A673 (cell line): ENCODE measurements at places on chromosomes 7 and 10. TPM values are rescaled to one million over a fixed set of nuclear protein-coding genes. Genes with fewer than 3 reads are reported as not detected.

Gene SPDYE6
- total RNA-seq, result not detected in 2 replicates

Gene RADIL
- total RNA-seq, result 5.0 and 7.6 TPM in 2 replicates

Gene ATP6V0E2
- total RNA-seq, result 50.1 and 51.9 TPM in 2 replicates

Gene TRIM50
- total RNA-seq, result not detected in 2 replicates

Gene ELAPOR2
- not detected in 2 replicates for total RNA-seq

Gene SUN3
- total RNA-seq, result not detected in 2 replicates

Gene RAMP3
- not detected in 2 replicates for total RNA-seq

- H3K4me3 ChIP-seq, result no peak overlapping the region
- H3K27ac ChIP-seq, result no peak overlapping the region
- no peaks in the 10 kb centered on the region for H3K36me3 ChIP-seq
- H3K4me1 ChIP-seq, result peaks cover 16% of the 10 kb centered on the region
These were observed 298.7 kb downstream of the BAMBI start for GRCh38 chr10:28975891-28976531.

- no peak overlapping the region for H3K4me3 ChIP-seq
- H3K27me3 ChIP-seq, result peaks cover 9% of the 10 kb centered on the region
- DNase-seq, result no peak
- H3K27ac ChIP-seq, result no peak overlapping the region
These were observed 107.1 kb downstream of the MYL10 start for GRCh38 chr7:101522021-101522420.

- no peak overlapping the region for H3K27ac ChIP-seq
- no peak overlapping the region for H3K4me3 ChIP-seq
- no peak for DNase-seq
- no peaks in the 10 kb centered on the region for H3K27me3 ChIP-seq
These were observed 6.1 kb upstream of the SLC25A13 start for GRCh38 chr7:96328016-96328415.

DNA sequence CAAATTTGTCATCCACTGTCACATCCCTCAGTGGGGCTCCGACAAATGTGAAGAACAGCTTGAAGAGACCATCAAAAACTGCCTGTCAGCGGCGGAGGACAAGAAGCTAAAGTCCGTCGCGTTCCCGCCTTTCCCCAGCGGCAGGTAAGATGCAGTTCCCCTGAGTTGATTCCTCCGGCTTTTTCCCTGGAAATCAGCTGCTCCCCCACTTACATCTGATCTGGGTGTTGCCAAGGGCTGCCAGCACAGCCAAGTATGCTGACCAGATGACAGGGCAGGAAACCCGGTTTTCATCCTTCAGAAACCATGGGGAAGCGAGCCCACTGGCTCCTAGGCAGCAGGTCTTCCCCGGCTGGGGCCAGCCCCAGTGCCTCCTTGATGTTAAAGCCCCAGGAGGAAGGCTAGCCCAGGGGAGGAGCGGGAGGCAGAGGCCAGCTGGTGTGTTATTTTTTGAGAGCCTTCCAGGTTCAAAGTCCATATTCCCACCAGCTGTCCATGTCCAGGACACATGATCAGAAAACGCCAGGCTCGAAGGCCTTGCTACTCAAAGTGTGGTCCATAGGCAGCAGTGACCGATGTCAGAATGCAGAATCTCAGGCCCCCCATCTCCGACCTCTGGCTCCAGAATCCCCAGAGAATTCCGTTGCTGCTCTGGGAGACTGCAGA lies 23.4 kb downstream of the AIFM2 start:
- peaks cover 7% of the 10 kb centered on the region for H3K4me1 ChIP-seq
- H3K27ac ChIP-seq, result no peak overlapping the region
- H3K36me3 ChIP-seq, result peaks cover 63% of the 10 kb centered on the region
- no peak overlapping the region for H3K4me3 ChIP-seq
- DNase-seq, result no peak
- H3K27me3 ChIP-seq, result no peaks in the 10 kb centered on the region

- DNase-seq, result no peak
- H3K27ac ChIP-seq, result no peak overlapping the region
- H3K36me3 ChIP-seq, result peaks cover 12% of the 10 kb centered on the region
- no peaks in the 10 kb centered on the region for H3K27me3 ChIP-seq
- H3K4me3 ChIP-seq, result no peak overlapping the region
These were observed 86.2 kb downstream of the CREM start for GRCh38 chr10:35212856-35213255.

GRCh38 chr7:132061937-132062336 lies 505.5 kb upstream of the PODXL start:
- no peak for DNase-seq
- H3K4me3 ChIP-seq, result no peak overlapping the region
- peaks cover 15% of the 10 kb centered on the region for H3K4me1 ChIP-seq
- H3K27ac ChIP-seq, result no peak overlapping the region
- H3K27me3 ChIP-seq, result no peaks in the 10 kb centered on the region

DNA sequence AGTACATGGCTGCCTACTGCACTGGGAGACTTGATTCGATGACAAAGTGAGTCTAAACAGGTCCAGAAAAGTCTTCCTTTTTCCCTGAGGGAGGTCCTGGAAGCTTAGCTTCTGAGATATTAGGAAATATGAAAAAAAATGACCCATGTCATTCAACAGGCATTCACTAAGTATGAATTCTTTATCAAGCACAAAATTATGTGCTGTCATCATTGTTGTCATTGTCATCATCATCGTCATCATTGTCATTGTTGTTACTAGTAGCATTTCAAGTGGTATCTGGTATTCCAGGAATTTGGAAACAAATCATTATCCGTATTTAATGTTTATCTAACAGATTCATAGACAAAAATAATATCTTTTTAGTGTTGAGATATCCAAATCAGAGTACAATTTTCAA lies 49.7 kb upstream of the HECTD2 start:
- no peak for DNase-seq
- peaks cover 8% of the 10 kb centered on the region for H3K27me3 ChIP-seq
- no peak overlapping the region for H3K27ac ChIP-seq
- no peak overlapping the region for H3K4me3 ChIP-seq
- no peaks in the 10 kb centered on the region for H3K4me1 ChIP-seq

DNA sequence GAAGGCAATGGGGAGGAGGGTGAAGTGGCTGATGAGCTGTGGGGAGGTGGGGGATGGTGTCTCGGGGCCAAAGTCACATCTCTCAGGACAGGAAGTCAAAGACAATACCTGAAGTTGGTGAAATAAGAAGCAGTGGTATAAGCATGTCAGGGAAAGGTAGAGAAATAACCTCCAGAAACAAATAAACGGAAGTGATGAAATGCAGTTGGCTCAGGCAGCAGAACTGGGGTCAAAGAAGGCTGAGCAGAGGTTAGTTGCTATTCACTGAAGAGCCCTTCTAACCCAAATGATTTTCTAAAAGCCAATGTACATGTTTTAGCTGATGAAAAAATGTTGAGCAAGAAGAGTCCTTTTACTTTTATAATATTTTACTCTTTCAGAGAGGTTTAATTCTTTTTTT lies 78.6 kb upstream of the ADRB1 start:
- H3K4me3 ChIP-seq, result no peak overlapping the region
- H3K27me3 ChIP-seq, result no peaks in the 10 kb centered on the region
- H3K4me1 ChIP-seq, result peaks cover 8% of the 10 kb centered on the region
- no peak for DNase-seq
- H3K36me3 ChIP-seq, result no peaks in the 10 kb centered on the region
- no peak overlapping the region for H3K27ac ChIP-seq

GRCh38 chr7:99473315-99473596 lies 566 bp downstream of the ZNF789 start:
- H3K27ac ChIP-seq, result peak overlapping the region; percentile 82
- H3K4me1 ChIP-seq, result peaks cover 7% of the 10 kb centered on the region
- H3K36me3 ChIP-seq, result peaks cover 7% of the 10 kb centered on the region
- H3K27me3 ChIP-seq, result no peaks in the 10 kb centered on the region

DNA sequence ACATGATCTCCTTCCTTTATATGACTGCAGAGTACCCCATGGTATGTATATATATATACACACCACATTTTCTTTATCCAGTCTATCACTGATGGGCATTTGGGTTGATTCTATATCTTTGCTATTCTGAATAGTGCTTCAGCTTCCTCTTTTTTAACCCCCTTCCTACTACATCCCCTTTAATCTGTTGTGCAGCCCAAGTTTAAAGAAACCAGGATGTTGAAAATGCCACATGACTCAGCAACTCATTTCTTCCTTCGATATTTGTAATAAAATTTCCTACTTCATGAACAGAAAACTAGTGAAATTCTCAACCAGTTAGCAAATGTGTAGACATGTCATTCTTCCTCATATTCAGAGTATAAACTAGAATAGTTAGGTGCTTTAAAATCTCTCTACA lies 1245.7 kb upstream of the SORCS1 start:
- no peaks in the 10 kb centered on the region for H3K27me3 ChIP-seq
- no peak for DNase-seq
- H3K27ac ChIP-seq, result no peak overlapping the region
- H3K36me3 ChIP-seq, result no peaks in the 10 kb centered on the region
- peaks cover 8% of the 10 kb centered on the region for H3K4me1 ChIP-seq

- H3K27ac ChIP-seq, result no peak overlapping the region
- no peak overlapping the region for H3K4me3 ChIP-seq
- no peaks in the 10 kb centered on the region for H3K36me3 ChIP-seq
- H3K27me3 ChIP-seq, result no peaks in the 10 kb centered on the region
- DNase-seq, result no peak
- H3K4me1 ChIP-seq, result no peaks in the 10 kb centered on the region
These were observed 77.6 kb upstream of the NME8 start for GRCh38 chr7:37770838-37771237.

- no peak overlapping the region for H3K4me3 ChIP-seq
- no peaks in the 10 kb centered on the region for H3K36me3 ChIP-seq
- no peak for DNase-seq
These were observed 73.2 kb downstream of the GRID1 start for GRCh38 chr10:86293396-86293791.

- no peak for DNase-seq
- peaks cover 49% of the 10 kb centered on the region for H3K27me3 ChIP-seq
- H3K4me3 ChIP-seq, result no peak overlapping the region
- peaks cover 13% of the 10 kb centered on the region for H3K4me1 ChIP-seq
- H3K36me3 ChIP-seq, result no peaks in the 10 kb centered on the region
- no peak overlapping the region for H3K27ac ChIP-seq
These were observed 3.5 kb downstream of the ELMO1 start for GRCh38 chr7:37445064-37445723.

- H3K4me3 ChIP-seq, result no peak overlapping the region
- no peak for DNase-seq
- H3K27me3 ChIP-seq, result no peaks in the 10 kb centered on the region
- H3K36me3 ChIP-seq, result no peaks in the 10 kb centered on the region
- H3K4me1 ChIP-seq, result no peaks in the 10 kb centered on the region
- no peak overlapping the region for H3K27ac ChIP-seq
These were observed 55.2 kb downstream of the ELMO1 start for GRCh38 chr7:37393476-37393875.

DNA sequence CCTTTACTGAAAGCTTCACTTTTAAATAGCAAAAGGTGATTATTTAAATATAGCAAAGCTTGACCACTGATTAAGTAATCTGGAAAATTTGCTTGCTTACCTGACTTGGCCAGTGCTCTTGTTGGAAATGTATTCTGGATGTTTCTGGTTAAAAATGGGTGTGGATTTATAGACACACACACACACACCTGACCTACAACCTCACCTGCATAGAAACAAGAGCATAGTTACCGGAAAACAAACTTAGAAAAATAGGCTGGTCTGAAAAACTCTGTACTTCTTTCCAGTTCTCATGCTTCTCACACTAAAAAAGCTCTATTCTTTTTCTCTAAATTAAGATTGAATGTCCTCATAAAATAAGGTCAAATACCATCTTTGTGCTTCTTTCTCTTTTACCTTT lies at the start of gene AGR3:
AGR3 (minus strand) TSS at position 140 of the 400 bp plus-strand sequence. CDS start 3,365 bp downstream, outside the sequence.
- H3K27ac ChIP-seq, result no peak within 1 kb of the TSS
- no peak within 1 kb of the TSS for H3K4me3 ChIP-seq
- no peak for DNase-seq
- H3K4me1 ChIP-seq, result no peaks in the 10 kb centered on the region

DNA sequence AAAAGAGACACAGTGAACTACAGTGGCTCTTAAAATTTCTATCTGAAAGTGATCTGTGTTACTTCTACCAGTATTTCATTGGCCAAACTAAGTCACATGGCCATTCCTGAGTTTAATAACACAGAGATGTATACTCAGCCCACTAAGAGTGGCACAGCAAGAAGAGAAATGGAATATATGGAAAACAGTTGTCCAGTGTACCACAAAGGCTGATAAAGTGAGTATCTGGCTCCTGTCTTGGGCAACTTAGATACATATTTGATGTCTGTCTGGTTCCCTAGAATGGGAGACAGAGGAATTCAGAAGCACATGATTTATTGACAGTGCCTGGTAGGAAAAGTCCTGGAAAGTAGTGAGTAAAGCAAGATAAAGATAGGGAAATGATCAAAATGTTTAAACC lies 10.1 kb upstream of the PON1 start:
- no peak overlapping the region for H3K4me3 ChIP-seq
- H3K27me3 ChIP-seq, result no peaks in the 10 kb centered on the region
- H3K4me1 ChIP-seq, result no peaks in the 10 kb centered on the region
- no peak overlapping the region for H3K27ac ChIP-seq
- H3K36me3 ChIP-seq, result no peaks in the 10 kb centered on the region
- no peak for DNase-seq

DNA sequence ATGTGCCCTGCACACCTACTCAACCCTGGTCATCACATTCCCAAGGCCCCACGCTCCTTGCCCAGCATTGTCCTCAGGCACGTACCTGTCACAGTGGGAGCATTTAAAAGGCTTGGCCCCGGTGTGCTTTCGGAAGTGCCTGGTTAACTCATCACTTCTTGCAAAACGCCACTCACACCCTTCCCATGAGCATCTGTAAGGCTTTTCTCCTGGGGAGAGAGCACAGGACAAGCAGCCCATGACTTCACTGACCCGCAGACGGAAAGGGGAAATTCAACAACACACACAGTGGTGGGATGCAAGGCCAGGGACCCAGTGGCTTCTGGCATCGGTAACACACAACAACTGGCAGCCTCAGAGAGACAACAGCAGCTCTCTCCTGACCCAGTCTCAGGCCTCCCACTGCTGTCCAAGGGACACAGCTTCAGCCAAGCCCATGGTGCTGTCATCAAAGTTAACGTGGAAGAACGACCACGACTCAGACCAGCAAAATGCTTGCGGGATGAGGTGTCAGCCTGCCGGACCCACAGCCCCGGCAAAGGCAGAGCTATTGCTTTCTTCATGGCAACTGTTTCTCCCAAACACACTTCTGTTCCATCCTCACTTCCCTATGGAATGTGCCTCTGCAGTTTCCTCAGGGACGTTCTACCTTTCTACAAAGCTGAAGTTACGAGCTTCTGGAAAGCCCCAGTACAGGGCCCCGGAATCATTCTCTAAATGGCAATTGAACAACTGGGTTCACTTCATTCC lies 4.8 kb downstream of the KLF6 start:
- peaks cover 70% of the 10 kb centered on the region for H3K36me3 ChIP-seq
- H3K27me3 ChIP-seq, result no peaks in the 10 kb centered on the region
- no peak for DNase-seq
- H3K27ac ChIP-seq, result peak overlapping the region; percentile 6
- H3K4me3 ChIP-seq, result no peak overlapping the region
